ENCODE measurements at places on chromosomes 2 and 18.

- no peak for DNase-seq
Measured at GRCh38 chr2:172582656-172583055, 26.8 kb downstream of the PDK1 start.

GRCh38 chr2:112155331-112156151, 17.4 kb downstream of the FBLN7 start:
- no peak for DNase-seq

- no peak for DNase-seq
Measured at GRCh38 chr2:105868060-105868459, 123.3 kb downstream of the NCK2 start.

- DNase-seq = peak; percentile 43
Measured at GRCh38 chr18:58639751-58640427, 11.0 kb upstream of the ALPK2 start.

DNA sequence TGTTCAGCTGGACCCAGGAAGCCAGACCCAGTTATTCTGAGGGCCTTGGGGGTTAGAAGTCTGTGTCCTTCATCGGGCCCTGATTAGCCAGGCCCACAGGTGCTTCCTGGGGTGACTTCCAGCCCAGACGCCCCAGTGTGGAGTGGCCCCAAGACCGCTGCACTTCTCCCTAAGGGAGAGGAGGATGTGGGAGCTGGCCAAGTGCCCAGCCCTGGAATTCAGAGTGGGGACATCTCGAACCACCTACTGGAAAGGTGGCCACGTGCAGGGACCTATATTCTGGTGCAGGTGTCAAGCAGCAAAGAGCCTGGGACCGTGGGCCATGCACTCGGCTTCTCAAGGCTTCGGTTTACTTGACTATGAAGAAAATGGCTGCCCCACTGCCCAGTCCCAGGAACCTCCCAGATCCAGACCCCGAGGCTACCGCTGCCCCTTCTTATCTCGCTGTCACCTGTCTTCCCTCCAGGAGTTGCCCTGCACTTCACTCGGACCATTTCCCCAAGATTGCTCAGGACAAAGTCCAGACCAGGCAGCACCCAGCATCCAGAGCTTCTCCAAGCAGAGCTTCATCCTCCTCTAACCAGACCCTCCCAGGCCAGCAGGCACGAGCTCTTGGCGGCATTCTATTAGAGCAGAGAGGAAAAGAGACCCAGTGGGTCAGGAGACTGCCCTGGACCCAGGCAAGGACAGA, 142.8 kb upstream of the ID2 start:
- no peak for DNase-seq

GRCh38 chr2:131121464-131121863, 16.3 kb downstream of the PLEKHB2 start:
- DNase-seq = no peak

GRCh38 chr18:62365420-62365819, 40.3 kb downstream of the TNFRSF11A start:
- DNase-seq = no peak

- no peak for DNase-seq
Measured at GRCh38 chr2:149568138-149568537, 19.4 kb downstream of the MMADHC start.

- DNase-seq = no peak
Measured at GRCh38 chr2:239029958-239030357, 182.1 kb downstream of the TWIST2 start.

DNA sequence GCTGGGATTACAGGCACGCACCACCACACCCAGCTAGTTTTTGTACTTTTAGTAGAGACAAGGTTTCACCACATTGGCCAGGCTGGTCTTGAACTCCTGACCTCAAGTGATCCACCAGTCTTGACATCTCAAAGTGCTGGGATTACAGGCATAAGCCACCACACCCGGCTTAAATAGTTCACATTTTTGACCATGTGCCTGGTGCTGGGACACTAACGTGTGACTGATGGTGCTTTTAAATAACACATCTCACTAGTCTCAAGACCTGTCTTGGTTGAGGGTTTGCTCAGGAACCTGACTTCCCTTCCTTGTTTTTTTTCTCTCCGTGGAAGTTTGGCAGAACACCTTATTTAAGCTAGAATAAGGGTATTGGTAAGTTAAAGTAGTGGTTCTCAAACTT, 8.5 kb downstream of the FMNL2 start:
- DNase-seq = no peak
